NCI-H446 treated with DMSO at 0.1 percent for 48 hours (cell line): ENCODE measurements at places on chromosomes 12 and 14.

DNA sequence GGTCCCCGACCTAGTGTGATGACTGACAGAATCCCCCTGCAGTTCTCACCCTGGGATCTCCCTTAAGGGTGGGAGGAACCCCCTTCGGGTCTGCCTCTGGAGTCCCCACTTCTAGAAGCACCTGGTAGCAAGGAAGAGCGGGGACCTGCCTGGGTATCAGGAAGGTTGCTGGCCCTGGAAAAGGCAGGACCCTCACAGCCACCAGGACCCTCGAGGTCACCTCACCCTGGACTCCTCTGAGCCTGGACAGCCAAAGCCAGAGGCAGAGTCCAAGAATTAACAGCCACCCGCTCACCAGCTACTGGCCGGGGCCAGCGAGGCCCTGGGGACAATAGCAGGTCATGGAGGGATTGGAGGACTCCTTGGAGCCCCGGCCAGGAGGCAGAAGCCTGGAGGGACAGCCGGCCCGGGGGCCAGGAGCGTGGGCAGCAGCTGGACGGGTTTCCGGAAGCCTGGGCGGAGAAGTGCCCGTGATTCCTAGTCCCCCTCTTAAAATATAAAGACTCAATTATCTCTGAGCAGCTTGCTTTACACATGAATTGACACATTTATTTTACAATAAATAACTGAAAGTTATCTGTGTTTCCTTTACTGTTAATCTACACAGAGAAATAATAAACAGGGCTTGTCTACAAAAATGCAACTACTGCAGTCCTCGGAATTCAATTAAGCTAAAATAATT is 17.5 kb downstream of the BCL11B start:
- DNase-seq, result no peak

GRCh38 chr12:104410786-104411185 is 46.0 kb upstream of the CHST11 start:
- DNase-seq, result no peak

DNA sequence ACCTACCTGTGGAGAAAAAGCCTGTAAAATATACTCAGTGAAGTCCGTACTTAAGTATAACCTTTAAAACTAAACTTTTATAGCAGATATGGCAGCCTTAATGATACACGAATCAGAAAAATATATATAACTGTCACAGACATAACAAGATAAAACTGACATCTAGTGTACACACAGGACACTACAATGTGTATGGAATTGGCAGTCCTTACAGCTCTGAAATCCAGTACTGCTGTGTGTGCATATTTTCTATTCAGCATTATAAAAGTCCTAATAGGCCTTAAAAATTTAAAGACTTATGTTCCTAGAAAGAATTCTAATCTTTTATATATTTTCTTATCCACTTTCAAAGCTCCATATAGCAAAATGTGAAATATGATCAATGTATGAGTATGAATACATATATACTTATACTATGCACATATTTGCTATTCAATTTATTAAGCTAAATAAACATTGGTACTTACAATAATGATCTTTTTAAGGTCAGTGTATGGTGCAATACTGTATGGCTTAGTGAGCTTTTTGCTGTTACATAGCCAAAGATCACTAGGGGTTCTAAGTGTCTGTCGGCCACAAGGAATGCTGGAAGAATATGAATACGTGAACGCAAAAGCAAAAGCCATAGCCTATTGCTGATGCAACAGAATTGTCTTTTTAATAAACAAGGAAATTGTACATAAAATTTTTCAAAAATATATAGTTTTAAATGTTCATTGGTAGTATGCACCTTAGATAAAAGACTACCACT is 69.2 kb downstream of the C2CD5 start:
- no peak for DNase-seq

GRCh38 chr12:108181095-108181454 is 52.0 kb downstream of the WSCD2 start:
- no peak for DNase-seq

DNA sequence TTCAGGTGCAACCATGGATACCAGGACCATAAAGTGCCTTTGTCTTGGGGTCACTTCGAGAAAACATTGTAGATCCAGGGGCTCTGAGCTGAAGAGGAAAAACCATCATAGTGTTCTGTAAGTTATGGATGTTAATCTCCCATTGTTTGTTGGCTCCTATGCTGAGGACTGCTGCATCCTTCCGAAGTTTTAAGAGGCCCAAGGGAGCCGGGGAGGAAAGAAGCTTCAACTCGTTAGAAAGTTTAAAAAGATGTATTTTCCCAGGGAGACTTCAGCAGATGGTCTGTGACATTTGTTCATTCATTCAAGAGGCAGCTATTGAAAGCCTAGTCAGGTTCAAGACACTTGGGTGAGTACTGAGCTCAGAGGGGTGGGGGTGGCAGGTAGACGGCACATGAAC is 378.8 kb upstream of the TBX3 start:
- DNase-seq, result no peak

GRCh38 chr12:124637163-124637562 is 69.8 kb upstream of the NCOR2 start:
- no peak for DNase-seq

- no peak for DNase-seq
Observed at GRCh38 chr14:39766397-39767000, 334.3 kb upstream of the FBXO33 start.

DNA sequence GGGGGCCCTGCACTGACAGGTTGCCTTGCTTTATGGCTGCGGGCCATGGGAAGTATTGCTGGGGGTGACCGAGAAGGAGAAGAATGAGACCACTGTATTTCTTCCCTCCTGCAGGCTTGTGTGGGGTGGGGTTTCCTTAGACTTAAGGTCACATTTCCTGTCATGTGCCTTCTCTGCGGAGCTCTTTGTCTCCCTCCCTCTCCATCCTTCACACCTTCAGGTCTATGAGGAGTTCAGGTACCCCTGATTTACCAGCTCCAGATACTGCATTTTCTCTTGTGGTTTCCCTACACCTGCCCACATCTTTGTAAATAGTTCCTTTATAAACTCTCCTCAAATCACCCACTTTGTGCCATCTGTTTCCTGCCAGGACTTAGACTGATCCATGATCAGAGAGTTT is 3.6 kb downstream of the FNTB start:
- DNase-seq, result no peak

GRCh38 chr14:52918486-52918885 is 32.4 kb downstream of the FERMT2 start:
- DNase-seq, result no peak

DNA sequence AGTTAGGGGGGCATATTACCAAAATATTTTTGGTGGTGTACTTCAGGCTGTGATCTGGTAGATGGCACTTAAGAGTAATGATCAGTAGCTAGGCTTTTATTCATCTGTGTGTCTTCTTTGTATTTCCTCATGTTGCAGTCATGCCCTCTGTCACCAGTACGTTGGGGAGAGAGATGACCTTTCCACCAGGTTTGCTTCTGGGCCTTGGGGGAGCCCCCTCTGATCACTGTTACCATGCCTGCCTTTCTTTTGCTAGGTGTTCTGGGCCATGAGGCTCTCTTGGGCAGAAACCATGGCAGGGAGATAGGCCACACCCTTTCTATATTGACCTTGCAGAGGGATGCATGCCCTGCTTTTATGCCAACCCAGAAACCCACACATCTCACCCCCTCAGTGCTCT is 208.5 kb downstream of the RAD51B start:
- no peak for DNase-seq

GRCh38 chr12:19937161-19937560 is 431.2 kb upstream of the PDE3A start:
- DNase-seq, result no peak

GRCh38 chr12:50765095-50765911 is 1.4 kb downstream of the ATF1 start:
- peak; percentile 4 for DNase-seq

- no peak for DNase-seq
Observed at GRCh38 chr14:76713121-76713520, 48.1 kb upstream of the VASH1 start.

DNA sequence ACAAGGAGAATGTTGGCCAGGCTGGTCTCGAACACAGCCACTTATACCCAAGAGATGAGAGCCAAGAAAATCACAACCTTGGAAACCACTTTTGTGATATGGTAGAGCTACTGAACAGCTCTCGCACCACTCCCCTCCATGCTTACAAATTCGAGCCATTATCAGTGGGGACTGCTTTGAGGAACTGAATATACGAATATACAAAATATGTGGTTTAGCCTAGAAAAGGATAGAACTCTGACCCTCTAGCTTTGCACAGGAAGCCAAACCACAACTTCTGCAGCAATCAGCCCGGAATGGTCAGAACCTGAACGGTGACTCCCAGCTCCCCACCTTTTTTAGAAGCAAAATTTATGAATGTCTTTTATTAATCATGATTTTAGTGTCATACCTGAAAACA is 129.8 kb upstream of the TMEM132C start:
- no peak for DNase-seq

GRCh38 chr12:95037906-95038305 is 34.4 kb upstream of the NDUFA12 start:
- DNase-seq, result no peak

- no peak for DNase-seq
Observed at GRCh38 chr12:105342464-105342863, 12.0 kb downstream of the C12orf75 start.

DNA sequence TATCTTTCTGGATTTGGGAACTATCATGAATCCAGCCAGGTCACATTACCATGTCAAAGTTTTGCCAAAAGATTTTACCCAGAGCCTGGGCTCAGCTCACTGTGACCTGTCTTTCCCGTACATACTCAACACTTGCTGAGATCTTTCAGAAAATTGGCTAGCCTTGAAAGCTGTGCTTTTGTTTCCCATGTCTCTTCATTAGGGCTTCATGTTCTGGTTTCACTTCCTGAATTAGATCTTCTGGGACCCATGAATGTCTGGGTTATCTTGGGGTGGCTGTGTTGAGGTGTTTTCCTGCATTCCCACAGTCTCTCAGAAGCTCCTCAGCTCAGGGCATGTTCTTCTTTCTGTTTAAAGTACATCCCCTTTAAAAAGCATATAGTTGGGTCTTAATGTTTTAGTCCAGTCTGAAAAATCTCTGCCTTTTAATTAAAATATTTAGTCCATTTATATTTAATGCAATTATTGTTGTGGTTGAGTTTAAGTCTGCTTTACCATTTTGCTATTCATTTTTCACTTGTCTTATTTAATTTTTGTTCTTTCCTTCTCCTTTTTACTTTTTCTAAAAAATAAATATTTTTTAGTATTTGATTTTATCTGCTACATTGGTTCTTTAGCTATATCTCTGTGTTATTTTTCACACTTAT is 242.7 kb downstream of the VRK1 start:
- no peak for DNase-seq

DNA sequence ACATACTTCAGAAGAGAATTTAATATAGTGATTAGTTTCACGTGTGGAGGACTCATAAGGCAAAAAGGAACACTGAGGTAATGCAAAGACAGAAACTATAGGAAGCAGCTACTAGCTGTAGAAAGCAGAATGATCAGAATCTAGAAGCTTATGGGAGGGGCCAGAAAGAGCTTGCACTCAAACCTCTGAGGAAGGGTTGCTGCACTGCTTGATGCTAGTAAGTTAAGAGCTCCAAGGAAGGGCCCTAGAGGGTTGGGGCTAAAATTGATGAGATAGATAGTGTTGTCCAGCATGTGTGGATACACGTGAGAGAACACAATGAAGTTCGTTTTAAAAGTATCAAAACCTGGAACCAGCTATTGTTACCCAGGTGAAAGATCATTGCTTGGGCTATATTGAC is 311.1 kb downstream of the SLC6A15 start:
- DNase-seq, result no peak
